ENCODE measurements at places on chromosomes 2 and 18.

DNA sequence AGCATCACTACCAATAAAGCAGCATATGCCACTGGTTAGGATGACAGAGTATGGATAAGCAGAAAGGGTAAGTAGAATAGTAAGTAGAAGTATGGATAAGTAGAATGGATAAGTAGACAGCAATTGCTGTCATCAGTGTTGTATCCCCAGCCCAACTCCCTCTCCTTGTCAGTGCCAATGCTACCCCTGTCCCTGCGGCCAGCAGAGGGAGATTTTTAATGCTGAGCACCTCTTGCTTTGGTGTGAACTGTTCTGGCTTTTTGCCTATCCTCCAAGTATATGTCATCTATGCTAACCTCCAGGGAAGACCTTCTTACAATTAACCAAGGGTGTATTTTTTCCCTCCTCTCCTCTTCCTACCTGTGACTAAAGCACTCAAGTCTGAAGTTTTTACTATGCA, 136.7 kb upstream of the SPHKAP start:
- no peak for DNase-seq

- no peak for DNase-seq
Measured at GRCh38 chr18:35467624-35468016, 30.1 kb downstream of the INO80C start.

DNA sequence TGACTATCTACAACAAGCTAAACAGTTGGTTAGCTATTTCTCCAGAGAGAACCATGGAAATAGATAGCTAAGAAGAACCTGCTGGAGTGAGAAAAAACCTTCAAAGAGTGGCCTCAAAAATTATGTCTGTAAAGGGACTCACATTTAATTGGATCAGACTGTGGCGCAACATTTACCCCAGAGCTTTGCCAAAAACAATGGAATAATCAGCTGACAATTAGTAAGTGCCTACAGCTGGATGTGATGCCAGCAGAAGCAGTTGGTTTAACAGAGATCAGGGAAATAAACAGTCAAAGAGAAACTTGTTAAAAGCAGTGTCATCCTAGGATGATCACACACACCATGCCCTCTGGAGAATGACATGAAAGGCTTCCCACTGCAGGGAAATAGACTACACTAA, 310.7 kb downstream of the CLIP4 start:
- no peak for DNase-seq

DNA sequence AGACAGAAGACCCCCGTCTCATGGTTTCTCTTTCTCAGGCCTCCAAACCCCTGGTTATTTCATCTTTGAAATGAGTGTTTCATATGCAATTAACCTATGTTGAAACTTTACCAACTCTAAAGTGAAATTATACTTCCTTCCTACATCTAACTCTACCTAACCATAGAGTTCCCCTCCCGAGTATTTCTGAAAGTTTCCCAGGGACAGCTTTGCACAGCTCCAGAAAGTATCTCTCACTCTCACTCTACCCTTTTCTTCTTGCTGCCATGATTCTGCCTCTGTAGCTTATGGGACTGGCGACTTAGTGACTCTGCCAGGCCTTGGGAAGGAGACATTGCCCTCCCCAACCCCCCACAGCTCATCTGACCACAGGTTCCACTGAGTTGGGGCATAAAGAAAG, 107.9 kb downstream of the B3GNT2 start:
- no peak for DNase-seq

- DNase-seq: no peak
Measured at GRCh38 chr2:126664234-126664633, 8.3 kb downstream of the GYPC start.

- no peak for DNase-seq
Measured at GRCh38 chr2:165893556-165893955, 60.0 kb downstream of the TTC21B start.

DNA sequence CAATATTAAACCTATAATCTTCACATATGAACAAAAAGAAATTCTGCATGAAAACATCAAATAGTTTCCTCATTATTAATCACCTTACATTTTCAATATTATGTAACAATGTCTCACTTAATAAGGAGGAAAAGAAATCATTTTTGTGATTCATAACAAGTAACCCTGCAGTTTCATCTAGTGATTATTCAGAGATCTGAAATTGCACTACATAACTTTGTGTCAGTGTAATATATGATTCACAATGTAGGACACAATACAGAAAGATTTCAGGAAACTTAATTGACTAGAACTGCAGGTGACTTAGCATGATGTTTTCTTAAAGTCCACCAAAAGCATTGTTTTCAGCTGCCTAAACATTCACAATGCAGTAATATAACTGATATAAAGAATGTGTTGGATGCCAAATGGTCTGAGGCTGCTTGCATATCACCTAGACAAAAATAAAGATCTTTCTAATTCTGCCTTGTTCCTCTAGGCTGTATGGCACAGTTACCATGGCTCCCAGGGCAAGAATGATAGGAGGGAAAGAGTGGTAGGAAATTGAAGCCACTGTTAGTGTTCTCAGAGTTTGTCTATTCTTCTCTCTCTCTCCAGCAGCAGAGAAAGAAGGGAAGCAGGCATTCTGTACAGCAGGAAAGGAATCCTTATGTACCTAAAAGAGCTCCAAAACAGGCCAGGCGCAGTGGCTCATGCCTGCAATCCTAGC, 366.6 kb downstream of the FSIP2 start:
- DNase-seq: no peak

DNA sequence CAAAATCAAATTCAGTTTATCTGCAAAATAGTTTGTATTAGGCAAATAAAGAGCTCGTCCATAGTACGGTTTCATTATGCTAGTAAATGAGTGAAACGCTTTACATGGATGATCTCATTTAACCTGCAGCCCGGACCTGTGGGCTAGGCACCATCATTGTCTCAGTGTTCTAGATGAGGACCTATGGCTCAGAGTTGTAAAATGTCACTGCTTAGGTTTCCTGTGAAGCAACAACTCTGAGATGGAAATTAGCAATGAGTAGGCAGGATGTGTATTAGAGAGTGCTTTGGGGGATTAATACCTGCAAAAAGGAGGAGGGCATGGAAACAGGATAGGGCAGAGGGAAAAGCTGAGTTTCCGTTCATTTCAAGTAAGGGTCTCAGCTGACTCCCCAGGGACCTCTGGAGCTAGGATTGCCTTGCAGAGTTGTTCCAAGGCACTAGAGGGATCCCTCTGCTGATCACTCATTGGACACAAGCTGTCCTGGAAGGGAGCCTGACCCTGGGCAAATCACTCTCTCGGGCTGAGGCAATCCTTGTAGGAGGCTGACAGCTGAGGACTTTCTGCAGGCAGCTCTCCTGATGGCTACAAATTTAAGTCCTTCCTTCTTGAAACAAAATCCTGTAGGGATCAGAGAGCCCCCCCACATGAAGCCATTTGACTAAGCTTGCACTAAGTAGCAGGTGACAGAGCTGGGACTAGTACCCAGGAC, 58.8 kb upstream of the SIX2 start:
- DNase-seq: no peak

DNA sequence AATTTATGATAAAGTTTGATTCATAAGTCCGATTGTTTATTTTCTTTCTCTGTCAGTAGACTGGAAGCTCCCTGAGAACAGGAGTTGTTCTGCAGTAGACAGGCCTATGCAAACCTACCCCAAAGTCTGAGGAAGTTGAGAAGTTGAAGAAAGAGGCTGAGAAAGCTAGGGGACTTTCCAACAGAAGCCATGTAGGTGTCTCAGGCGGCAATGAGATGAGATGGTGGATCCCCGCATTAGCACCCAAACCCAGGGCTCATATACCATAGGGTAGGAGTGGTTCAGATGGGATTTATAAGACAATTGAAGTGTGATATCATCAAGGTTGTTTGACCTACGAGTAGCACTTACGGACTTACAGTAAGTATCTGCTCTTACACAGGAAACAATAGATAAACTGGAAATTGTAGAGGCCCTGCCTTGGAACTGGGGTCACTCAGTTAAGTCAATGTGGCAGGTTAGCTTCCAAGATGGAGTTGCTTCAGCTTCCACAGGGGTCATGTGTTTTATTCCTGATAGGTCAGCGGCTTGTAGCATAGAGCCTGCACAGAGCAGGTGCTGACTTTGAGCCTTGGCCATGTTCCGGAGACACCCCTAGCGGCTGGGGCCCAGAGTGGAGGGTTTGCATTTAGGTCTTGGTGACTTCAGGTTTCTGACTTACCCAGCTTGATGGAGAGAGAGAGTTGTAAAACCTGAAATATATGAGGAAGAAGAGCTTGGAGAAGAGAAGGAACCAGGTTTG, 2.3 kb upstream of the PSD4 start:
- DNase-seq: no peak

- DNase-seq: no peak
Measured at GRCh38 chr2:12931186-12931844, 214.6 kb downstream of the TRIB2 start.

GRCh38 chr2:96655526-96655925, 13.0 kb downstream of the FER1L5 start:
- DNase-seq: no peak

- no peak for DNase-seq
Measured at GRCh38 chr2:72539071-72539552, 286.7 kb downstream of the EXOC6B start.

DNA sequence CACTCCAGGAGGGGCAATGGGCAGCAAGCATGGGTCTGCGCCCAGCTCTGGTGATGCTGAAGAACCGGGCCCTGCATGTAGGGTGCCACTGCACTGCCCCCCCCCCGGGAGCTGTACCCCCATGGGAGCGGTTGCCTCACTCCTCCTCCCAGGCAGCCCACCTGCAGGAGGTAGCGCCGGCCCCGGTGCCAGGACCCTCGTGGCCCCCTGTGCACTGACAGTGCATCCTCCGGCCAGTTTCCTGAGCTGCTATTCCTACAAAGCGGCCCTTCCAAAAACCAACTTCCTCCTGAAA, 109.4 kb downstream of the ZNF516 start:
- no peak for DNase-seq

- no peak for DNase-seq
Measured at GRCh38 chr2:109285244-109285651, 156.2 kb downstream of the SH3RF3 start.

- DNase-seq: no peak
Measured at GRCh38 chr2:240723851-240724250, 32.2 kb downstream of the AQP12A start.

GRCh38 chr2:40316620-40317019, 135.3 kb downstream of the SLC8A1 start:
- DNase-seq: no peak

DNA sequence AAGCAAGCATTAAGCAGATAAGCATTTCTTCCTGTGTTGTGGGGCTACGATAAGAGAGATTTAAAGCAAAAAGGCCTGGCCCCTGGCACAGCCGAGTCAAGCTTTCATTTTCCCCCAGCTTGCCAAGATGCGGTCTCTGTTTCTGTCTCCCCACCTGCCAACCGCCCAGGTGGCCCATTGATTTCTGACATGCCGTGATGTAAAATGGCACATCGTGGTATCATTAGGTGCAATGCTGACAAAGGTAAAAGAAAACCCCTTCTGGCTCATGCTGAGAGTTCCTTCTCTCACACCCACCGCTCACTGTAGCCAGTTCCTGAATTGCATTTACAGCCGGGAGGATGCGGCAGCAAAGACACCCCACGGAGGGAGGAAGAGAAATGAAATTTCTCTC, 62.8 kb downstream of the BOD1L2 start:
- DNase-seq: no peak

All from activated CD4-positive, CD25-positive, alpha-beta regulatory T cell (primary cell).